ENCODE measurements at places on chromosomes 5 and 9.

DNA sequence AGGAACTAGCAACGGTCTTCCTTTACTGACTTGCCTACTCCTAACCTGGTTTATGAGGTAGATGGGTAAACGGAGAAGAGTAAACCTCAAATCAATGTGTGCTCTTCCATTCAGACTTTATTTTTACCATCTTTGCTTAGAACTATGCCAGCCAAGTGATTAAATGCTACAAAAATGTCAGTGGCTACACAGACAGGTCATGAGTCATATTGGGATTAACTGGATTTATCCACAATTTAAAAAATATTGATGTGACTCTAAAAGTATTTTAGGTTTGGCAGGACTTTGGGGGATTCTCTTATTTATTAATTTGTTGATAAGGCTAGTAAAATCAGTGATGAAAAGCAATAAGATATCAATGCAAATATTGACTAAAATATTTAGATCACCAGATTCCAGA, 275.0 kb downstream of the PLK2 start:
- DNase-seq = no peak

GRCh38 chr9:137446851-137447471, 5.8 kb upstream of the ENTPD8 start:
- DNase-seq = no peak

GRCh38 chr5:22998774-22999173, 145.6 kb upstream of the CDH12 start:
- DNase-seq = no peak

GRCh38 chr9:108278341-108278740, 577.4 kb downstream of the ACTL7B start:
- DNase-seq = no peak

GRCh38 chr5:14376789-14377188, 204.8 kb upstream of the OTULINL start:
- DNase-seq = no peak

- DNase-seq = no peak
Observed at GRCh38 chr5:176559683-176560082, 10.5 kb downstream of the CDHR2 start.

- no peak for DNase-seq
Observed at GRCh38 chr9:127122176-127123063, at the start of gene ANGPTL2. Gene ANGPTL2 (minus strand): TSS chr9:127122635. CDS start chr9:127108731, 13,904 bp downstream.

- peak; percentile 45 for DNase-seq
Observed at GRCh38 chr5:141969783-141970771, 1.2 kb downstream of the RNF14 start.

DNA sequence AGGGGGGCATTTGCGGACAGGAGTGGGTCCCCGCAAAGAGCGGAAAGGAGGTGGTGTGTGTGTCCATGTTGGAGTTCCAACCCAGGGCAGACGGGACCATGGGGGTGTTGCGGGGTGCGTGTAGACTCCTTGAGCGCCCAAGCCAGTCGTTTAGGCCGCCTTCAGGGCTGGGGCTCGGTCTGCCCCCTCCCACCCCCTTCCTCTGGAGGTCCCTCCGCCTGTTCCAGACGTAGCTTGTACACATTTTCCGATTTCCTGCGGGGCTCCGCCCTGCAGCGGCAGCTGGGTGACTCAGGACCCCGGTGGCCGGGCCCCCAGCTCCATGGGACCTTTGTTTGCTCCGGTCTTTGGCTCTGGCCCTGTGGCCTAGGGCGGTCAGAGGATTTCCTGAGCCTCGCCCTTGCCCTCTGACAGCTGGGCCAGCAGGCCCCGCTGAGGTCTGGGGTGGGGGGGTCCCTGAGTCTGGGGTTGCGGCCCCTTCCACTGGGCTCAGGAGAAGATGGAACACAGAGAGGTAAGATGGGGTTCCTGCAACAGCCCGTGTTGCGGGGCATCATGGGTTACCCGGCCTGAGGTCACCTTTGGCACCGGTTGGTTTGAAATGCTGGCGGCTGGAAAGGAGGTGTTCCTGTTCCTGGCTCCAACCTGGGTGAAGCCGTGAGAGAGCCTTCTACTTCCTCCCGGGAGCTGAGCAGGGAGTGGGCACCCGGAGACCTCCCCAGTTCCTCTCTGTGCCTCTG, 1.5 kb downstream of the PKN3 start:
- no peak for DNase-seq

DNA sequence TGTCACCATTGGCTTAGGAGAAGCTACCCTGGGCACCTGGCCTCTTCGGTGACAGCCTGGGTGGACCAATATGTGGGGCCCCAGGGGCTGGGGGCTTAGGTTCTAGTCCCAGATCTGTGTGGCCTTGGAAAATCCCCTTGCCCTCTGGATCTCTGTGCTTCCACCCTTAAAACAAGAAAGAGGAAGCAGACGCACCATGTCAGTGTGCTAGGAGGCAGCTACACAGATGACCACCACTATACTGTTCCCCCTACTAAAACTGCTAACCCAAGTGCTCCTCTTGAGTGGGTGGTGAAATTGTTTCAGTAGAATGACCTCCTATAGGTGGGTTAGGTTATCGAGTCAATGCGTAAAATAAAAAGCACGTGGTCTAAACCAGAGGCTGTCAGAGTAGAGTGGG, 31.0 kb downstream of the AFAP1L1 start:
- no peak for DNase-seq

DNA sequence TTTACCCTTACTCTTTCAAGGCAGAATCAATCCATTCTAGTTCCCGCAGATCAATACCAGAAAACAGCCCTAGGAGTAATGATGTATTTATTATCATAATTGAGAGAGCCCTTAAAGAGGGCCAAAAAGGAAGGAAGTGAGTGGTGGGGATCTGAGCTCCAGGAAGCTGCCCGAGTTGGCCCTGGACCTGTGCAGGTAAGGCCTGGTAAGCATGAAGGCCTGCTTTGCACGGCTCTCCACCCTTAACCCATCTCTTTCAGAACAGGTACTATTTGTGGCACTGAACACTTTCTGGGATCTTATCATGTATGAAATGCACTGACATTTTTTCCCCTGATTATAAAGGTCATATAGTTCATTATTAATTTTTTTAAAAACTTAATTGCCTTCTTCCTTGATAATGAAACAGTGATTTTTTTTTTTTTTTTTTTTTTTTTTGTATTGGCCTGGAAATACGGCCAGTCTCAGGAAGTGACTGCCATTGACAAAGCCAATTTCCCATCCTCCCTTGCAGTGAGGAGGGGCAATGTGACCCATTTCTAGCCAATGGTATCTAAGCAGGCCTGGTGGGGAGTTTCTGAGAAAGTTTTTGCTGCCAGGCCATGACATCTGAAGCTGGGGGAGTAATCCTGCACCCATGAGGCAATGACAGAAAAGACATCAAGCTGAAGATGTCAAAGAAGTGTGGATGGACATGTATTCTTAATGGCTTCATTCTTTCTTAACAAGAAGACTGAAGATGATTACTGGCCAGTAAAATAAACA, 6.3 kb upstream of the MVB12B start:
- DNase-seq = no peak

DNA sequence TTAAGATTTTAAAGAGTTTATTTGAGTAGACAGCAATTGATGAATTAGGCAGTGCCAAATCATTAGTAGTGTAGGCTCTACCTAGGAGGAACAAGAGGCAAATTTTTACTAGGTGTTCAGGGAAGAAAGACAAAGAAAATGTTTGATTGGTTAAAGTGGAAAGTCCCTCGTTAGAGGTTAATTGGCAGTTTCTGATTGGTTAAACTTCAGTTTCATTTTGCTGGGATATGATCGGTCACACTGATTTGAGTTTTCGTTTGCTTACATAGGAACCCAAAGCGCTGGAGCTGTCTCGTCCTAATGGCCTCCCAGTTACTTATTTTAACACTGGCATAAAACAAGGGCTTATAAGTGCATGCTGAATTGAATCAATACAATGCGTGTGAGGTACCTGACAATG, 15.1 kb downstream of the DMAC1 start:
- no peak for DNase-seq

- DNase-seq = no peak
Observed at GRCh38 chr5:111602817-111603445, 90.6 kb upstream of the STARD4 start.

DNA sequence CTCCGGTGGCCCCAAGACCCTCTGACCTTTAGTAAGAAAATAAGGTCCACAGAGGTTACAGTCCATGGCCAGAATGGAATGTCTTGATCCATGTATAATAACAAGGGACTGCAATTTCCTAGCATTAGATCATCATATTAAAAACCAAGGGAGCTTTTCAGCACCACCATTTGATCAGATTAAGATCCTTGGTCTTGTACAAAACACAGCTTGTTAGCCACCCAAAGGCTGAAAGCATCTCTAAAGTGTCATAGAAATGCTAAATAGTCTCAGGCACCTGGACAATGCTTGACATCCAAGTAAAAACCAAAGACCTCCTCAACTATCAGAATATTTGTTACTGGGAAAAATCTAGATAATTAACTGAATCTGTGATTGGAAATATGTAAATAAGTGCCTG, 50.3 kb upstream of the VPS13A start:
- DNase-seq = no peak

GRCh38 chr5:58235299-58235698, 224.6 kb downstream of the PLK2 start:
- DNase-seq = no peak

- no peak for DNase-seq
Observed at GRCh38 chr5:176772271-176773210, 37.8 kb upstream of the UNC5A start.

GRCh38 chr5:94028001-94028400, 286.6 kb upstream of the POU5F2 start:
- DNase-seq = no peak

DNA sequence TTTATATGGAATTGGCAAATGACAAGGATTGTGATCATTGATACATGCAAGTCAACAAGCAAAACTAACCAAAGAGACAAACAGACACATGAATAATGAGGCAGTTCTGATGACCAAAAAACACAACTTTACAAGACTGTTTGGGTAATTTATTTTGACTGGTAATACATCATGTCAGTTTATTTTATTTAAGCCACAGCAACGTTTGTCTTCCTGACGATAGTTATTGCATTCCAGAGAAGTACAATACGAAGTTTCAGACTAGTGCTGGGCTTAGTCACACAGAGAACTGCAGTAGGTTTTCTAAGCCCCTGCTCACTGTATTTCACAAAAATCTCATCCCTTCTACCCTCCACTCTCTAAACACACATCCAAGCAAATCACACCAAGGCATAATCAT, 514.2 kb downstream of the RAB3C start:
- DNase-seq = no peak

GRCh38 chr5:173967241-173967640, 21.7 kb upstream of the C5orf47 start:
- DNase-seq = no peak

DNA sequence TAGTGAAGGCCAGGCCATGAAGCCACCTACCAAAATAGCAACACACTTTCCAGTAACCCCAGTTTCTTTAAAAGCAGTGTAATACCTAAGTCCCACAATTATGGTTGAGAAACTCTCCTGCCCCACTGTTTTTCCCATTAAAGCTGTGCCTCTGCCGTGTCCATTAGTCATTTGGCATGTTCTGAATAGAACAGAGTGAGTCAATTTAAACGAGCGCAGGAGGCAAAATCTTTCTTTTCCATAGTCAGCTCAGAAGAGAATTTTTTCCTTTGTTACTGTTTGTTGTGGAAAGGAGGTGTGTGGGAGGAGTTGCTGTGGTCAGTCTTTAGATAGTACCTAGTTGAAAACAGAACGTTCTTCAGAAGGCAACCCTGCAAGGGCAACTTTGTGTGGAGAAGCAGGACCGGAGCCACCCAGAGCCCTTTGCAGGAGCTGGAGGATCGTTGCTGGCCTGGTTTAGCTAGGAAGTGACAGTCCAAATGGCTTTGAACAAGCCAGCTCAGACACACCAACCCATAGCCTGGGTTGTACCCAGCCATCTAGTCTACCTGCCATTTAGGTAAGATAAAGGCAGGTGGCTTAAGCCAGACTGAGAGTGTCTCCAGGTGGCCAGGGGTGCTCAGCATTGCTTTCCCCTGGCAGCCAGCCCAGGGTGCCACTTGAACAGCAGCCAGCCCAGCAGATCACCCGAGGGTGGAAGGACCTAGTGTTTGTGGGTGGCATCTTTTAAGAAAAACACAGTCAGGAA, 30.4 kb downstream of the GADD45G start:
- DNase-seq = peak; percentile 4

GRCh38 chr5:32933692-32934091, 222.6 kb downstream of the NPR3 start:
- DNase-seq = no peak

GRCh38 chr9:36987409-36987808, 46.7 kb downstream of the PAX5 start:
- DNase-seq = no peak

GRCh38 chr5:86997516-86997915, 270.2 kb upstream of the RASA1 start:
- no peak for DNase-seq

DNA sequence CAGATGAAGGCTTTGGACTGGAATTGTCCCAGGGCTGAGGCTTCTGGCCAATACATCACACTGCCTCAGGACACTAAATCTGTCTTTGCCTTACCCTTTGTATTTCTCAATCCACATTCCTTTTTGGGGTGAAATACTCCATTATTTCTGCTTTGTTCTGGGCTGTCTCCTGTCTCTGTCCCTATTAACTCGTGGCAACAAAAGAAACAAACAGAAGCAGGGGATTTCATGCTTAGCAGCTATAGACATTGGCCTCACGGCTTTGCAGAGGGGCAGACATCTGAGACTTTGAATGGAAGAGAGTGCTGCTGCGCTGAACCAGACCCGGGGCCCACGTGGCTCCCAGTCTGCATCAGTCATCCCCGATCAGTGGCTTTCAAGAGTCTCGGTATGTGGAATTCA, 129.7 kb downstream of the ARL15 start:
- DNase-seq = no peak

GRCh38 chr5:142783601-142784341, 13.6 kb downstream of the ARHGAP26 start:
- DNase-seq = peak; percentile 6

DNA sequence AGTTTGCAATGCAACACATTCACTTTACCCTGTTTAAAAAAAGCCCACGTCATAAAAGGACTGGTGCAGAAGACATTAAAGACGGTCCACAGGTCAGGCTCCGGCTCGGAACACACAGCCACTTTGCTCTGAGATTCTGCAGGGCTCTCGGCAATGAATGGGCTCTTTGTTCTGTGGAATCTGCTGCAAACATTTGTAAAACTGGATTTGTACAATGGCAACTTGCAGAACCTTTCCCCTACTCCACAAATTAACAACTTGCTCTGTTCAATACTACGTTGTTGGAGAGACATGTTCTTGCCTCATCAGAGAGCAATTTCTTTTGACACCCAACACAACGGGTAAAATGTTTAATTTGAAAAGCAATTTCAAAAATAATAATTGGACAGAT, 13.0 kb upstream of the NR5A1 start:
- peak; percentile 95 for DNase-seq

GRCh38 chr5:68843624-68844364, 250.0 kb upstream of the SLC30A5 start:
- no peak for DNase-seq

GRCh38 chr5:8644377-8644776, 775.4 kb downstream of the MTRR start:
- DNase-seq = no peak

GRCh38 chr5:2749514-2750025, 1.9 kb downstream of the IRX2 start:
- DNase-seq = no peak

Measured in COLO829 (cell line).